ENCODE measurements at places on chromosomes 1 and 21. TPM values are rescaled to one million over a fixed set of nuclear protein-coding genes. Genes with fewer than 3 reads are reported as not detected.

DNA sequence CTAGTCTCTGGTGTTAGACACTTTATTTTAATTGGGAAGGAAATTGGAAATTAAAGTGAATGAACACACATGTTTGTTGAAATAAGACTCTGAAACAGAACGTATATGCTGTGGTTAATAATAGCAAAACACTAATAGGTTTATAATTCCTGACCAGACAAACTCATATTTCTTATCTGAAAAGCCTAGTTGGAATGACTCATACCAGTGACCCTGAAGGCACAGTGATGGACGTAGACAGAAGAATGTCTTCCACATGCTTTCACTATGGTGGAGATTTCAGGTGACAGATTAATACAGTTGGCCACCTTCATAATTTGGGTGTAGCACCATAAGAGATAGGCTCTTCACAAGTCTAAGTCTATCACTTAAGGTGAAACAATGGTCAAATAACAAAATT is 83.0 kb upstream of the COL11A1 start:
- no peaks in the 10 kb centered on the region for H3K36me3 ChIP-seq
- no peak for DNase-seq
- no peaks in the 10 kb centered on the region for H3K4me1 ChIP-seq
- no peak overlapping the region for H3K27ac ChIP-seq
- H3K4me3 ChIP-seq, result no peak overlapping the region
- H3K27me3 ChIP-seq, result no peaks in the 10 kb centered on the region

GRCh38 chr1:244836135-244836521 is 670 bp downstream of the COX20 start:
- H3K36me3 ChIP-seq, result no peaks in the 10 kb centered on the region
- DNase-seq, result no peak
- H3K27me3 ChIP-seq, result no peaks in the 10 kb centered on the region
- peaks cover 14% of the 10 kb centered on the region for H3K4me1 ChIP-seq
- H3K4me3 ChIP-seq, result peak overlapping the region; percentile 93

GRCh38 chr21:36976228-36976861 is 9.9 kb upstream of the HLCS start:
- H3K36me3 ChIP-seq, result no peaks in the 10 kb centered on the region
- H3K4me3 ChIP-seq, result no peak overlapping the region
- no peak for DNase-seq
- H3K4me1 ChIP-seq, result no peaks in the 10 kb centered on the region
- H3K27me3 ChIP-seq, result peaks cover 23% of the 10 kb centered on the region

GJA5 gene
- polyA plus RNA-seq, result 4.0 TPM

OR2G6 gene
- polyA plus RNA-seq, result 0.05 TPM
